Cardiac ventricle fibroblast (primary cell): ENCODE measurements at places on chromosomes 2 and 18. TPM values are rescaled to one million over a fixed set of nuclear protein-coding genes. Genes with fewer than 3 reads are reported as not detected.

The GCG gene
- not detected in 2 replicates for total RNA-seq

The MZT2B gene
- 152 and 168 TPM in 2 replicates for total RNA-seq

The RIT2 gene
- not detected in 2 replicates for total RNA-seq

The SGPP2 gene
- not detected in 2 replicates for total RNA-seq

The PXDN gene
- 239 and 240 TPM in 2 replicates for total RNA-seq

The TTR gene
- not detected in 2 replicates for total RNA-seq

The SERPINB2 gene
- total RNA-seq = not detected in 2 replicates

The SMC6 gene
- 9.4 and 9.5 TPM in 2 replicates for total RNA-seq

The VWC2L gene
- 0.10 TPM in 1 of 2 replicates, not detected in the other for total RNA-seq
